ENCODE measurements at places on chromosomes 7 and 10.

GRCh38 chr7:92837000-92837749 is 802 bp upstream of the CDK6 start:
- peak; percentile 53 for DNase-seq

DNA sequence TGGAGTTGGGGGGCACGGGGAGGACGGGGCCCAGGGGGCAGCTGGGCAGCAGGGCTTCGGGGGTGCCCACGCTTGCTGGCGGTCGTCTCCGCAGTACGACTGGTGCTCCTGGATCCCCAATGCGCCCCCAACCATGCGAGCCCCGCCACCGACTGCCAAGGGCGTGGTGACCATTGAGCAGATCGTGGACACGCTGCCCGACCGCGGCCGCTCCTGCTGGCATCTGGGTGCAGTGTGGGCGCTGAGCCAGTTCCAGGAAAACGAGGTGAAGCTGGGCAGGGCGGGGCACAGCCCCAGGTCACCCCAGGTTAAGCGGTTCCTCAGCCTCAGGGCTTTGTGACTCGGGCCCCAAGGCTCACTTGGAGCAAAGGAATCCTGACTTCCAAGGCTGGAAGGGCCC is 70.0 kb downstream of the ALOX5 start:
- no peak for DNase-seq

DNA sequence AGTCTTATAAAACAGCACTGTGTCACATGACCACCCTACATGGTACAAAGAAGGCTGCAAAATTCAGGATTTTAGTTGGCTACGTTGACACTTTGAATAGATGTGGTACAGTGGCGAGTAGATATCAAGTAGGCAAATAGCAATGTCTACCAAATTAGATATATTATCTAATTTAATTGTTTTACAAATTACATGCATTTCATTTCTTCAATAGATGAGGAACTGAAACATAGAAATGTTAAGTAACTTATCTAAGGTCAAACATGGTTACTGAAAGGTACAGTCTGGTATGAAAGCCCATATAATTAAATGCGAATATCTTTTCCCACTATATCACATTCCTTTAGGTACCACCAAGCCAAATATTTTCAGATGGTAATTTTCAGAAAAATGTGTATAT is 972.2 kb downstream of the NRG3 start:
- DNase-seq: no peak

GRCh38 chr7:25752967-25753791 is 398.8 kb upstream of the NFE2L3 start:
- DNase-seq: no peak

- no peak for DNase-seq
Measured at GRCh38 chr10:75565286-75566251, 134.1 kb downstream of the LRMDA start.

- no peak for DNase-seq
Measured at GRCh38 chr7:68020102-68020501, 1023.5 kb downstream of the TYW1 start.

- no peak for DNase-seq
Measured at GRCh38 chr10:114034923-114035645, 8.6 kb upstream of the ADRB1 start.
